Prostate gland (tissue), 2 donors: ENCODE measurements at places on chromosomes 6 and 20.

DNA sequence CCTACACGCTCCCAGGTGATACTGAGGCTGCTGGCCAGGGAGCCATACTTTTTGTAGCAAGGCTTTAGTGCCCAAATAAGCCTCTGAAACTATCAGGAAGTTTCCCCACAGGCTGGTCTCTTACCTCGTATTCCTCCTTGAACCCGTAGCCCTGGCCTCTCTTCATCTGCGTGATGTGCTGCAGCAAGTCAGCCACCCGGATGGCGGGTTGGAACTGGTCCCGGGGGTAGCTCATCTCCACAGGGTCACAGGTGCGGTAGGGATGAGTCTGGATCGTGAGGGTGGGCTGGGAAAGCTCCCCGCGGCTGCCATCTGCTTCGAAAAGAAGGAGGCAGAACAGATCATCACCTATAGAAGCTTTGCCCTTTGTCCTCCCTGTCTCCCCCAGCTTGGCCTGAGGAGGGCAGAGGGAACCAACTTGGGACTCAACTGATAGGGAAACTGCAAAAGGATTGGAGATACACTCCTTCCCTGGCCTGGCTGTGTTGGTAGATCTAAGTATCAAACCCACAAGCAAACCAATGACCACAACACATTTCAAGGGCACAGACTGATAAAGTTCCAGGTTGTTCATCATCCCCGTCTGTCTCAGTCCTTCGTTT, 543.2 kb upstream of the CHD6 start:
- no peaks in the 10 kb centered on the region for H3K36me3 ChIP-seq
- H3K27ac ChIP-seq: no peak overlapping the region
- no peaks in the 10 kb centered on the region for H3K4me1 ChIP-seq
- no peak overlapping the region for H3K4me3 ChIP-seq

GRCh38 chr6:44104481-44105021, 22.7 kb downstream of the MRPL14 start:
- H3K27ac ChIP-seq: no peak overlapping the region
- no peak for DNase-seq
- H3K4me1 ChIP-seq: peaks cover 11% of the 10 kb centered on the region
- no peaks in the 10 kb centered on the region for H3K36me3 ChIP-seq

DNA sequence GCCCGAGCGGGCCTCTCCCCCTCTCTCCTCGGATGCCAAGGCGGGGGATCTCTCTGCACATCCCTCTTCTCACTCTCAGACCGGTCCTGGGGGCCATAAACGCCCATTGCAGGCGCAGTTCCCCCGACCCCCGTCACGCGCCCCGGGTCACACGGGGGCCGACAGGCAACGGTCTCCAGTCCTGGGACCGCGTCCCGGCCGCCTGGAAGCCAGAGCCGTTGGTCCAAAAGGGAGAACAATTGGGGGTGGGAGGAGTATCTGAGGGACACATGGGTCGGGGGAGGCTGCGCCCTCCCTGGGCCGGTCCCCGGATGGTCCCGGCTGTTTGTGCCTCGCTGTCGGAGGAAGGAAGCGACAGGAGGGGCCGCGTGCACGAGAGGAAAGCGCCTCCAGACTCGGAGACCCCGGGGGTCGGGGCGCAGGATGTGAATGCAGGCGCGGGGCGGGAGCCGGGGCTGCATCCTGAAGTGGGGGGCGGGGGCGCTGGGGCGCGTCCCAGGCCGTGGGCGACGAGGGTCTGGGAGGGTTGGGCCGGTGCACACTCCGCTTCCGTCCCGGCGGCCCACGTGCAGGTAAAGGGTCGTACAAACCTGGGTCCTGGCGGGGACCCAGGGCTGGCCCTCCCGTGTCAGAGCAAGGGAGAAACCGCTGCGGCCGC, 903 bp downstream of the SLC4A11 start:
- no peak for DNase-seq
- H3K27ac ChIP-seq: no peak overlapping the region
- peak overlapping the region; percentile 73 for H3K4me3 ChIP-seq
- peaks cover 5% of the 10 kb centered on the region for H3K4me1 ChIP-seq

GRCh38 chr20:37291724-37292126, 2.3 kb downstream of the MANBAL start:
- no peak overlapping the region for H3K27ac ChIP-seq
- H3K27me3 ChIP-seq: no peaks in the 10 kb centered on the region
- H3K36me3 ChIP-seq: no peaks in the 10 kb centered on the region
- no peak overlapping the region for H3K4me3 ChIP-seq

DNA sequence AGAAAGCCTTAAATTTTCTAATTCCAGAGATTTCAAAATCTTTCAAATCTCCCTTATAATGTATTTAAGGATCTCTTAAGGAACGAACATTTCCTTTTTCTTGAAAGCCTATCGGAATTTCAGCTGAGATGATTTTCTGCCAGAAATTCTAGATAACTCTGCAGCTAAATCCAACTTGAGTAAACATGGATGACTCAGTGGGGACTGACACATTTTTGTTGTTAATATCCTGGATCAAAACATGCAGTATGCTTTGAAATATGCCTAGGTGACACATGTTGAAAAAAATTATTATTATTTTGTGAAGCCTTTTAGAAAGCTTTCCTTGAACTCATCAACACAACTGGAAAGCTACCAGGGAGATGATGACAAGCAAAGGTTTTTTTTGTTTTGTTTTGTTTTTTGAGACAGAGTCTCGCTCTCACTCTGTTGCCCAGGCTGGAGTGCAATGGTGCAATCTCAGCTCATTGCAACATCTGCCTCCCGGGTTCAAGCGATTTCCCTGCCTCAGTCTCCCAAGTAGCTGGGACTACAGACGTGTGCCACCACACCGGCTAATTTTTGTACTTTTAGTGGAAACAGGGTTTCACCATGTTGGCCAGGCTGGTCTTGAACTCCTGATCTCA, 140.1 kb upstream of the SNX9 start:
- no peaks in the 10 kb centered on the region for H3K4me1 ChIP-seq
- H3K4me3 ChIP-seq: no peak overlapping the region
- no peaks in the 10 kb centered on the region for H3K36me3 ChIP-seq
- H3K27ac ChIP-seq: no peak overlapping the region
- DNase-seq: no peak

DNA sequence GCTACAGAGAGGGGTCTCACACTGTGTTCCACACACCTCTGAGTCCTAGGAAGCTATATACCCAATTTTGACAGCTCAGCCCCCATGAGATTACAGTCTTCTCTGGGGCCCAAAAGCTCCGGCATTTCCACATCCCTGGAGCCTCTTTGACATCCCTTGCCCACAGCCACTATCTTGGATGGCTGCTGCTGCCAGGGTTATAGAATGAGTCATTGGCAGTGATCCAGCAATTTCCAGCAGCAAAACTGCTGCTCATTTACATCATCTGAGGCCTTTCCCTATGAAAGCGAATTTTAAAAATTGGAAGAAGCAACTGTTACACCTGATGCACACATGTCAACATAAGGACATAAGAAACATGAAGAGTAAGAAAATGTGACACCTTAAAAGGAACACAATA, 590.7 kb downstream of the MEI4 start:
- no peak overlapping the region for H3K4me3 ChIP-seq
- no peaks in the 10 kb centered on the region for H3K36me3 ChIP-seq
- no peaks in the 10 kb centered on the region for H3K27me3 ChIP-seq
- H3K4me1 ChIP-seq: no peaks in the 10 kb centered on the region
